ENCODE measurements at places on chromosomes 3 and 15. TPM values are rescaled to one million over a fixed set of nuclear protein-coding genes. Genes with fewer than 3 reads are reported as not detected.

- no peak for DNase-seq
Measured at GRCh38 chr3:172569128-172570008, 46.1 kb upstream of the TNFSF10 start.

GRCh38 chr3:36944012-36944640, 728 bp downstream of the TRANK1 start:
- peak; percentile 79 for DNase-seq

- no peak for DNase-seq
Measured at GRCh38 chr3:133428552-133428951, 28.7 kb downstream of the BFSP2 start.

DNA sequence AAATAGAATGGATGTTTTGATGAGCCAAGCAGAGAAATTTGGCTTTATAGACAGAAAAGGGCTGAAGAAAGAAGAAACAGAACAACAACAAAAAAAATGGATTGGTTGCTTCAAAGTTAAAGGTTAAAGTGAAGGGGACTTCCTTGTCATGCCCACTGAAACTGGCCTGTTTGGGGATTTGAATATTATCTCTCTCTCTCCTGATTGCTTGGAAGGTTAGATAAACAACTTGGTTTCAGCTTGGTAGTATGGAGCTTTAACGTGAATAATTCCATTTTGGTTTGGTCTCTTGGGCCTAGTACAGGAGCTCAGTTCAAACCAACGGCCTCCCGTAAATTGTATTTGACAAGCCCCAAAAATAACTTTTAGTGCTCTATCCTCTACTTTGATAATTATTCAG, 70.8 kb upstream of the MBNL1 start:
- DNase-seq: no peak

DNA sequence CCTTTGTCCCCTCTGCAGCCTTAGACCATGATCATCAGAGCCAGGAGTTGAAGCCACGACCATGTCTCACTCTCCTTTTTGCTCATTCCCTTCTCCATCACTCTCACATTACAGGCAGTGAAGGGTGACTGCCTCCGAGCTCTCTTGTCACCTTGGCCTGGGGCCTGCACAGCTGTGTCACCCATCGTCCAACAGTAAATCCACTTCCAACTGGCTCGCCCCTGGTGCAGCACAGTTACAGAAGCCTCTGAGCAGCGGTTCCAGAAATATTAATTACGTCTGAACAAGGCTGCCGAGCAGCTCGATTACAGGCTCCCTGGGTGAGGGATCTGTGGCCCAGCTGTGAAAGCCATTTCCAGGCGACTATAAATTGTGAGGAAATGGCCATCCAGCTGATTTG, 528.2 kb downstream of the NR2F2 start:
- DNase-seq: no peak

The TYRO3 gene
- 3.6 TPM for total RNA-seq
